ENCODE measurements at places on chromosomes 12 and 14.

GRCh38 chr14:59310633-59311032 is 122.2 kb downstream of the DAAM1 start:
- peak; percentile 65 for DNase-seq

GRCh38 chr14:81454572-81455218 is 54.6 kb upstream of the STON2 start:
- peak; percentile 64 for DNase-seq

DNA sequence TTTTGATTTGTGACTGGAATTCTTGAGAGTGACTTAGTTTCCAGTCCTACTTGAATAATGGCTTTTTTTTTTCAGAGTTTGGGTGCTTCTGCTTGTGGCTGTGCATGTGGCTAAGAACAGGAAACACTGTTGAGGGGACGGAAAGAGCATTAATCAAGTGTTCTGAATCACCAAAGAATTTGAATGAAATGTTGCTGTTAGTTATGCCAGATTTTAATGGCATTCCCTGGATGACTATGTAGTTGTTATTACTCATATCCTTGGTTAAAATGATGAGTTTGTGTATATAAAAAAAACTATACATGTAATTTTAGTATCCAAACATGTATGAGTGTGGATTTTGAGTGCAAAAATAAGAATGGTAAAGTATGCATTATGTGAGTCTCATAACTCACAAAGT is 347.9 kb downstream of the BCAT1 start:
- DNase-seq, result peak; percentile 70

- DNase-seq, result no peak
These were observed 29.2 kb upstream of the CRY1 start for GRCh38 chr12:107122452-107122958.

DNA sequence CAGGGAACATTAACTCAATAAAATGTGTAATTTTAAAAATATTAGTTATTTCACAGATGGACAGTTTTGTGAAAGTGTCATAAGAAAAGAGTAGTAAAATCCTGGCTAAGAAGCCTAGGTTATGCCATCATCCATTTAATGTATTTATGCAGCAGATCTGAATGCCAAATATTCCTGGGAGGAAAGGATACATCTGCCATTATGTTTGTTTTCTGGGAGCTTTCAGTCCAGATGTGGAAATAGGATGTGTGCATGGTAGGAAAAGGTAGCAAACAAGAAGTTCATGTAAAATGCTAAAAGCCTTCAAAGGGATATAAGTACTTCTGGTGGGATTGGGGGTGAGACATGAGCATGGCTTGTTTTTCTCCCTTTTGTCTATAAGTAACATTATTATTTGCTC is 27.0 kb upstream of the CLEC14A start:
- DNase-seq, result no peak

GRCh38 chr12:95178136-95178535 is 39.1 kb downstream of the FGD6 start:
- DNase-seq, result no peak

- DNase-seq, result no peak
These were observed 235 bp downstream of the RAB2B start for GRCh38 chr14:21476523-21476924.

DNA sequence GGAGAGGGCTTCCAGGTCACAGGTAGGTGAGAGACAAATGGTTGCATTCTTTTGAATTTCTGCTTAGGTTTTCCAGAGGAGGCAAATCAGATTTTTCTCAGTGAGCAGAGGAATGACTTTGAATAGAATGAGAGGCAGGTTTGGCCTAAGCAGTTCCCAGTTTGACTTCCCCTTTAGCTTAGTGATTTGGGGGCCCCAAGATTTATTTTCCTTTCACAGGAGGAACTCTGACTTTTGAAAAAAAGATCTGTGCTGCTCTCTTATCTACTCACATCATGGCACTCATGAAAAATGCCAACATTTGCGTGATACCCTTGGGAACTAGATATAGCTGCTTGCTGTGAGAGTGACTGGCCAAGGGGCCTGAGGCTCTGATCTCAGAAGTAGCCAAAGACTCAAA is 58.0 kb upstream of the EVL start:
- peak; percentile 31 for DNase-seq

DNA sequence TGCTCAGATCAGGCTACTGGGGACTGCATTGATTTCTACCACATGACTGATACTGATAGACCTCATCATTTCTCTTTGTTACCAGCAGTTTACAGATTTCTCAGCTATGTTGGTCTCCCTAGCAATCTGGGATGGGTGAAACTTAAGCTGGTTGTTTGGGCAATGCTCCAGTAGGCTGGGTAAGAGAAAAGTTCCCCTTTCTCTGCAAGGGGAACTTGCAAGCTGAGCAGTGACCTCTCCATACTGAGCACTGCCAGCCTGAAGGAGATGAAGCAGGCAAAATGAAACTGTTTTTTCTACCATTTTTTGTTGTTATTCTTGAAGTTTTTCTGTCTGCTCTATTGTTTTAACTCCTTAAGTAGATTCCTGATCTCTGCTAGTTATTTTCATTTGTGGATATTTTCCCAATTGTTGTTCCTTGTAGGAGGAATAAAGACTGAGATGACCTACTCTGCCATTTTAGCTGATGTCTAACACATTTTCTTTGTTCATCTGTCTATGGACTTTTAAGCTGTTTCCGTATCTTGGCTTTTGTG is 1.3 kb upstream of the OR4M1 start:
- peak; percentile 93 for DNase-seq

GRCh38 chr12:67890726-67891258 is 98.5 kb upstream of the IFNG-AS1 start:
- DNase-seq, result no peak

DNA sequence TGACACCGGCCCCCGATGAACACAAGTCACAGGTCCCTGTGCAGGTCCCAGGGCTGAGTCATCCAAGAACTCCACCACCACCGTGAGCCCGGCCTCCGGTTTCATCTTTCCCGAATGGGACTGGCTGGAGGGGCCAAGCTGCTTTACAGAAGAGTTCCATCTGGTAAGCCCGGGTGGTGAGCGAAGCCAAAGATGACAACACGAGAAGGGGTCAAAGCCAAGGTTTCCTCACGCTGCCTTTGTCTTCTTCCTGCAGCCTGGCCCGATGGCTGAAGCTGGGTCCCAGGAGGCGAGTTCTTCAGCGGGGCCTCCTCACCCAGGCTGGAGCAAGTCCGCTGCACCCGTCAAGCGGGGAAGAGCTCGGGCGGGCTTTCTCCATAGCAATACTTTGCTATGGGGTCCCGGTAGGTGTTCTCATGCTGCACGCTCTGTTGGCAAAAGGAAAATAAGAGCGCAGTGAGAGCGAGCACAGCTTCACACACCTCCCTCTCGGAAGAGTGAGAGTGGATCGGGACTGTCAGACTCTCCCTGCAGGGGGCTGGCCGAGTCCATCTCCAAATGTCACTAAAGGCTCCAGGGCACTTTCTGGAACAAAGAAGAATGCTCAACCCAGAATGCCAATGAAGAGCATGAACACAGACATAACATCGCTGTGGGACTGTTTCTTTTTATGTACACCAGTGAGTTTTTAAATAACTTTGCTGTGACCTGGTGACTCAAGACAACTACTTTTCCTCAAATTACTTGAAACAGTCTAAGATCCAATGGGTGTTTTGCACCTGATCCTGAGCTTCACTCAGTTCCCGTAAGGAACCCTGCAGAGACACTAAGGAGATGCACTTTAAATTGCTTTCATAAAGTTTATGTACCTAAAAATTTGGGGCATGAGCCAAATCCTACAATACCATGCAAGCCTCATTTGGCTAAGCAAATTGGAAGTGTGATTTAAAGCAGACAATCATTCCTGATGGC is 20.1 kb downstream of the SPRING1 start:
- no peak for DNase-seq

DNA sequence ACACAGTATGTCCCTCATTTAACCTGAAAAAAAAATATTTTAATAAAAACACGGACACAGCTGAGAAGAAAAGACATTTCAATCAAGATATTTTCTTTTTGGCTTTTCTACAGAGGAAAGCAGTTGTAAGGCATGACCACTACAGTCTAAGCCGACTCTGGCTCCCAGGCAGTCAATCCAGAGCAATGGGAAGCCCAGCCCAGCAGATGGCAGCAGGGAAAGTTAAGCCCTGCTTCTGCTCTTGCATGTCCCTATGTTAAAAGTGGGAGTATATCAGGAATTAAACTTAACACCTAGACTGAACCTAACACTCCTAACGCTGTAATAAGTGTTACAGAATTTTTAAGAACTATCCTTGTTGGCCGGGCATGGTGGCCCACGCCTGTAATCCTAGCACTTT is 19.5 kb upstream of the HAL start:
- DNase-seq, result peak; percentile 33

GRCh38 chr14:28608443-28608842 is 158.1 kb upstream of the FOXG1 start:
- DNase-seq, result no peak

GRCh38 chr12:46217541-46218321 is 51.1 kb downstream of the SLC38A1 start:
- peak; percentile 99 for DNase-seq

GRCh38 chr12:27164330-27165040 is 79.6 kb upstream of the STK38L start:
- no peak for DNase-seq

DNA sequence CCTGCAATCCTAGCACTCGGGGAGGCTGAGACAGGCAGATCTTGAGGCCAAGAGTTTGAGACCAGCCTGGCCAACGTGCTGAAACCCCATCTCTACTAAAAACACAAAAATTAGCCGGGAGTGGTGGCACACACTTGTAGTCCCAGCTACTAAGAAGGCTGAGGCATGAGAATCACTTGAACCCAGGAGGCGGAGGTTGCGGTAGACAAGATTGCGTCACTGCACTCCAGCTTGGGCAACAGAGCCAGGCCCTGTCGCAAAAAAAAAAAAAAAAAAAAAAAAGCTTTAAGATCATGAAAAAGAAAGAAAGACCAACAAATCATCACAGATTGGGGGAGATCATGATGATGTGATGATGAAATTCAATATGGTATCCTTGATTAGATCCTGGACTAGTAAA is 30.6 kb downstream of the WDR89 start:
- peak; percentile 73 for DNase-seq

GRCh38 chr14:73757381-73757780 is 43.2 kb upstream of the PNMA1 start:
- DNase-seq, result no peak

- DNase-seq, result peak; percentile 32
These were observed 62.4 kb upstream of the MED13L start for GRCh38 chr12:116339800-116340371.
